ENCODE measurements at places on chromosomes 5 and 9. TPM values are rescaled to one million over a fixed set of nuclear protein-coding genes. Genes with fewer than 3 reads are reported as not detected.

The TTLL11 gene
- 7.1 TPM for total RNA-seq

The SLC4A9 gene
- not detected for total RNA-seq

The C8G gene
- total RNA-seq, result not detected

The KCNV2 gene
- not detected for total RNA-seq

The ALDOB gene
- total RNA-seq, result not detected

The IFNK gene
- not detected for total RNA-seq

The AK8 gene
- total RNA-seq, result 1.5 TPM

The TRIP13 gene
- total RNA-seq, result 6.4 TPM

The MCTP1 gene
- total RNA-seq, result 1.4 TPM

The SHISAL2B gene
- not detected for total RNA-seq

The ADRA1B gene
- 1.1 TPM for total RNA-seq

The CNTLN gene
- total RNA-seq, result 10.9 TPM

The PTGS1 gene
- total RNA-seq, result 0.59 TPM

The OLFML2A gene
- total RNA-seq, result 469 TPM

The PCDHB15 gene
- 4.3 TPM for total RNA-seq

The EQTN gene
- total RNA-seq, result not detected

The TCF7 gene
- 1.2 TPM for total RNA-seq

The FOXI1 gene
- total RNA-seq, result not detected

The LYSMD3 gene
- total RNA-seq, result 20.9 TPM

The GFI1B gene
- total RNA-seq, result not detected

The ASTN2 gene
- total RNA-seq, result 3.6 TPM

The IRX2 gene
- total RNA-seq, result 9.1 TPM

The SPATA24 gene
- total RNA-seq, result 2.7 TPM

The FAM78A gene
- total RNA-seq, result 1.4 TPM

The PCDHGB3 gene
- 0.21 TPM for total RNA-seq

The CTSV gene
- total RNA-seq, result 0.34 TPM

The DMRTA1 gene
- total RNA-seq, result 5.2 TPM

The AGXT2 gene
- not detected for total RNA-seq

The SLC23A1 gene
- not detected for total RNA-seq

The SLC1A3 gene
- 1.3 TPM for total RNA-seq

The ARHGEF39 gene
- total RNA-seq, result 0.85 TPM

The SURF6 gene
- total RNA-seq, result 14.6 TPM

The ZDHHC11B gene
- not detected for total RNA-seq
